ENCODE measurements at places on chromosomes 11 and 22. TPM values are rescaled to one million over a fixed set of nuclear protein-coding genes. Genes with fewer than 3 reads are reported as not detected.

Gene ANO1
- not detected for total RNA-seq

Gene TAF1D
- total RNA-seq, result 88.2 TPM

Gene MRGPRX4
- total RNA-seq, result not detected

Gene MS4A4A
- under 0.01 TPM for total RNA-seq

Gene FAM83F
- total RNA-seq, result not detected

Gene LDHAL6A
- total RNA-seq, result not detected

Gene BARX2
- total RNA-seq, result not detected

Gene CPT1A
- total RNA-seq, result 53.9 TPM

Gene KLHL35
- total RNA-seq, result 3.3 TPM

Gene NAALADL1
- 38.2 TPM for total RNA-seq

Gene CALCA
- not detected for total RNA-seq

Gene GGTLC2
- not detected for total RNA-seq

Gene DEUP1
- total RNA-seq, result not detected

Gene HEPN1
- not detected for total RNA-seq

Gene MPEG1
- total RNA-seq, result not detected
